ENCODE measurements at places on chromosomes 7 and 10.

GRCh38 chr10:93376372-93377293, 105.5 kb downstream of the MYOF start:
- no peak for DNase-seq

GRCh38 chr10:117663750-117664149, 121.2 kb downstream of the EMX2 start:
- DNase-seq, result no peak

DNA sequence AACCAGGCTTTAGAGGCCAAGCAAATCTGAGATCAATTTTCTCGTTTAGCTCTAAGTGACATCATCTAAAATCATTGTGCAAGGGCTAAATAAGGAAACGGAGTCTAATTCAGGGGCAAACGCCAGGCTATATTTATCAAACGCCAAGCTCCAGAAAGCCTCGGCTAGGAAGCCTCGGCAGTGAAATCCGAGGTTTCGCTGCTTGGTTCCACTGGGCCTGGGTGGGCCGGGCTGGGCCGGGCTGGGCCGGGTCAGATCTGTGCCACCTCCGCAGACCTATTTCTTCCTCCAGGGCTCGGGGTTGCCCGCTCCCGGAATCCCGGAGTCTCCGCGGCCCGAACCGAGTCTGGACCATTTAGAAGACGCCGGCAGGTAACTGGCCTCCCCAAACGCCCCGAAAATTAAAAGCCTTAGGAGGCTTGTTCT, 459 bp upstream of the FEZF1 start:
- no peak for DNase-seq

- DNase-seq, result peak; percentile 67
Observed at GRCh38 chr10:20343036-20343435, 526.8 kb downstream of the PLXDC2 start.

DNA sequence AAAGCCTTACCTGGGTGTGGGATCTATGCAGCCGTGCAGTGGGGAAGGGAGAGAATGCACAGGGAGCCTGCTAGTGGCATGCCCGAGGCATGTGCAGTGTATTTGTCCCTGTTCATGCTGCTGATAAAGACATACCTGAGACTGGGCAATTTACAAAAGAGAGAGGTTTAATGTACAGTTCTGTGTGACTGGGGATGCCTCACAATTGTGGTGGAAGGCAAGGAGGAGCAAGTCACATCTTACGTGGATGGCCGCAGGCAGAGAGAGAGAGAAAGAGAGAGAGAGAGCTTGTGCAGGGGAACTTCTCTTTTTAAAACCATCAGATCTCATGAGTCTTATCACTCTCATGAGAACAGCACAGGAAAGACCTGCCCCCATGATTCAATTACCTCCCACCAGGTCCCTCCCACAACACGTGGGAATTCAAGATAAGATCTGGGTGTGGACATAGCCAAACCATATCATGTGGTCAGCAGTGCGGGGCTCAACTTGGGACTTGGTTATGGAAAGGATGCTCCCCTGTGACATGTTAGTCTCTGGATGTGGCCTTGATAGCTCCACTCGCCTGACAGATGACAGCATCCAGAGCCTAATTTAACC, 128.9 kb downstream of the DOCK1 start:
- no peak for DNase-seq

DNA sequence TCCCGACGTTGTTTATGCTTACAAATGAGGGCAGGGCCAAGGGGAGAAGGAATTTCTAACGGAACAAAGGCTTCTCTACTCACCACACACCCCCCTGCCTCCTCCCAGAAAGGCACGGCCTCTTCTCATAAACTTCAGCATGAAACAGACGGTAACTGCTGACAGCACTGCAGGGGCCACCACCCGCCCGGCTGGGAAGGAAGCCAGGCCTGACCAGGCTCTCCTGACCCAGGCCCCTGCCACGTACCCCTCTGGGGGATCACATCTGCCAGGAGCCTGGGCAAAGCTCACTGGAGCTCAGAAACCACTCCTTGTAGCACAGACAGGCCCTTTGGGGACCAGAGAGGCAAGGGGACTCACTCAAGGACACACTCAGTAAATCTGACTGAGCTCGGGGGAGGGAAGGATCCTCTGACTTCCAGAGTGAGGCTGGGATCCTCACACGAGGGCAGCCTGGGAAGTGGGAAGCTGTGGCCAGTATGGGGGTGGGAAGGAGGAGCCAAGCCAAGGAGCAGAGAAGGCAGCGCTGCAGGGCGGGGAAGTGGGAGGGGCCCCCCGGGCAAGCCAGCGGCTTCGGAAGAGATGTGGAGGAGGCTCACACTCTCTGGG, 46.1 kb downstream of the ZCCHC24 start:
- peak; percentile 93 for DNase-seq

- DNase-seq, result no peak
Observed at GRCh38 chr10:117162093-117163060, 24.3 kb upstream of the VAX1 start.

GRCh38 chr7:103962070-103962469, 27.4 kb downstream of the RELN start:
- DNase-seq, result no peak

- DNase-seq, result no peak
Observed at GRCh38 chr10:122021828-122022227, 32.9 kb downstream of the TACC2 start.

- no peak for DNase-seq
Observed at GRCh38 chr7:21544715-21545114, 1.9 kb downstream of the DNAH11 start.

- DNase-seq, result no peak
Observed at GRCh38 chr10:30903397-30904138, 128.1 kb downstream of the ZNF438 start.

GRCh38 chr10:96591946-96592345, 5.1 kb upstream of the TM9SF3 start:
- no peak for DNase-seq

Data from posterior cingulate gyrus (tissue), 11 donors.